Endodermal cell (in vitro differentiated cells): ENCODE measurements at places on chromosomes 12 and 14. TPM values are rescaled to one million over a fixed set of nuclear protein-coding genes. Genes with fewer than 3 reads are reported as not detected.

BEGAIN gene
- total RNA-seq: 0.55 to 0.91 TPM (median 0.59 TPM) in 3 replicates

DNA sequence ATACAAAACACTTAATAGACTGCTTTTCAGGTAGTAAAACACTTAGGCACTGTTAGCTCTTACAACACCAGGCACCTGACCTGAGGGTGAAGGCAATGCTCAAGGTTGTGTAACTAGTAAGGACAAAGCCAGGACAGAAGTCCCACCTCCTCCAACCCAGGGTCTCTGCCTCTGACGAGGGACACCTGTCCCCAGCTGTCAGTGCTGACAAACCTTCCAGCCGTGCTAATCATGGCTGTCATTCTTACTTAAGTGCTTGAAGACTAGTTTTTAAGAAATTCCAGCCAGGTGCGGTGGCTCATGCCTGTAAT lies 62.5 kb upstream of the MAX start:
- DNase-seq: no peak

- no peak for DNase-seq
Observed at GRCh38 chr14:78997811-78998210, 827.6 kb downstream of the NRXN3 start.

GRCh38 chr14:85182282-85182681 lies 347.7 kb upstream of the FLRT2 start:
- no peak for DNase-seq

- no peak for DNase-seq
Observed at GRCh38 chr14:52703225-52703624, 3.8 kb upstream of the PSMC6 start.

COX8C gene
- not detected in 3 replicates for total RNA-seq

DNA sequence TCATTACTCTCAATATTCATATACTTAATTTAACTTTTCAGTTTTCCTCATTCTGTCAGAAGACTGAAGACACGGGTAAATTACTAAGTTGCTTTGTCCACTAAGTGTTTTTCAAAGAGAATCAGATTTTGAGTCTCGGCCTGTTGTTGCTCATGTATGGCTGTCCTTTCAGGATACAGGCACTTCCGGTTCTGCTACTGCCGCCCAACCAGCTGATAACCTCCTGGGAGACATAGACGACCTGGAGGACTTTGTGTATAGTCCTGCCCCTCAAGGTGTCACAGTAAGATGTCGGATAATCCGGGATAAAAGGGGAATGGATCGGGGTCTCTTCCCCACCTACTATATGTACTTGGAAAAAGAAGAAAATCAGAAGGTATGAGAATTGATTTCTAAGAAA lies 28.3 kb upstream of the TEAD4 start:
- DNase-seq: no peak

DNA sequence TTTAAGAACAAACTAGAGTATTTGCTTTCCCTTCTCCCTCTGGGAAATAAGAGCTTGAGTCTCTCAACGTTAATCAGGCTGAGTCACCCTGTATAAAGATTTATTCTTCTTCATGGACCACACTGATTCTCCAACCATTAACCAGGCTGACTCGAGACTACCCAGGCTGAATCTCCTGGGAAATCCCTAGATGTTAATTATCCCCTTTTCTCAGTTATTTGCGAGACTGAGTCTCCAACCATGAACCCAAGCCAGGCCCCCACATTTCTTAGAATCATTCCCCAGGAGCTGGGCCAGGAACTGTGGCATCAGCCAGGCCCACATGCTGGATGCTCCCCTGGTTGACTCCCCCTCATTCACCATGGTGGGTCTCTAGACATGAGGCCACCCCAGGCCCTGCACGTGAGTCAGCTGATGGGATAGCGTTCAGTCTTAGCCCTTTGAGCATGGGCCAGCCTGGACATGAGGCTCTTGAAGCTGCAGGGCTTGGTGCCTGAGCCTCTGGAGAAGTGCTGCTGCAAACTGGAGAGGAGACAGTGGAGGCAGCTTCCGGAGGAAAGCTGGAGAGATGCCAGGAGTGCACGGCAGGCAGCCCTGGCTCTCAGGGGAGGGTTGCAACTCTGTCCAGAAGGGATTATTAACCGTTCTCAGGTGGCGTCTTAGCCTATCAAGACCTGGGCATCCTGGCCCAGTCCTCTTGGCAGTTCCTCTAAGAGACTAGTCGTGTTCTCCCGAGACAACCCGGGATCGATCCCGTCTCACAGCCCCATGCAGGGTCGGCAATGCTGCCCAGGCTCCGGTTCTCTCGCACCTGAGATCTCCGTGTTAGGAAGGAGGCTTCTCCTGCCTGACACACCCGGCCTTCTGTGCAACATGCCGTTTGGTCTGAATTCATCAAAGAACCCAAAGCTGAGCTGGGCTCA lies 296.6 kb downstream of the ADGRD1 start:
- no peak for DNase-seq

GRCh38 chr14:74575507-74575906 lies 36.5 kb downstream of the LTBP2 start:
- DNase-seq: no peak

PKP2 gene
- total RNA-seq: 62.5 to 80.5 TPM (median 73.1 TPM) in 3 replicates

AQP6 gene
- not detected in 2 replicates for total RNA-seq

DNA sequence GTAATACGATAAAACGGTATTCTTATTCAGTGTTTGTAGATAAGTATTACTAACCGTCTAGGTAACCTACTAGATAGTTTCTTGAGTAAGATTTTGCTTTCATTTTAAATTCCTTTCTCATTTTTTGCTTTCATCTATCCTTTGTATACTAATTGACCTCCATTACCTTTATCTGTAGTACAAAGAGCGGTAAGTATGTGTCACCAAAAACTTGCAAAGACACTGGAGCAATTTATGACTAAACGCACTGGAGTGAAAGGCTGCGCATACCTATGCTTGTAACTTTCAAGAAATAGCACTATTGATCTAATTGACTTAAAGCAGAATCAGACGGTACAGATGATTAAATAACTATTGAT lies 1.7 kb downstream of the ARHGAP5 start:
- DNase-seq: no peak

- no peak for DNase-seq
Observed at GRCh38 chr14:100298551-100299237, 7.5 kb downstream of the SLC25A29 start.

LAG3 gene
- total RNA-seq: 0.63 to 1.9 TPM (median 1.2 TPM) in 3 replicates

DNA sequence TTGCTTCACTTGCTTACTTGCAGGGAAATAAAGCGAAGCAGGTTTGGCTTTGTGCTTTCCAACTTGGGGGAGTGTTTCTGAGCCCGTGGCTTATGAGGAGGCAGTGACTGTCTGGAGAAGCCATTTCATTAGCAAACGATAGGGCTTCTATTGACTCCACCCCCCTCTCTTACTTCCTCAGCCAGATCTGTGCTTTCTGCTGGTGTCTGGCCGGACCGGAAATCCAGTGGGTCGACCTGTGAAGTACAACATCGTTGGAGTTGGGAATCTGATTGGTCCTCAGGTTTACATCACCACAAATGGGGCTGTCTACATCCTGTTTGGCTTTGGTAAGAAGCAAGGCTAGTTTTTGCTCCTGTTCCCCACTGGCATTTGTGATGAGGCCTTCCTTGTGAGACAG lies 22.3 kb downstream of the FAM234B start:
- DNase-seq: no peak

CCDC175 gene
- total RNA-seq: 0.66 to 1.5 TPM in 2 of 3 replicates, not detected in the other

GRCh38 chr14:87899228-87899627 lies 93.8 kb downstream of the GALC start:
- DNase-seq: no peak

DNA sequence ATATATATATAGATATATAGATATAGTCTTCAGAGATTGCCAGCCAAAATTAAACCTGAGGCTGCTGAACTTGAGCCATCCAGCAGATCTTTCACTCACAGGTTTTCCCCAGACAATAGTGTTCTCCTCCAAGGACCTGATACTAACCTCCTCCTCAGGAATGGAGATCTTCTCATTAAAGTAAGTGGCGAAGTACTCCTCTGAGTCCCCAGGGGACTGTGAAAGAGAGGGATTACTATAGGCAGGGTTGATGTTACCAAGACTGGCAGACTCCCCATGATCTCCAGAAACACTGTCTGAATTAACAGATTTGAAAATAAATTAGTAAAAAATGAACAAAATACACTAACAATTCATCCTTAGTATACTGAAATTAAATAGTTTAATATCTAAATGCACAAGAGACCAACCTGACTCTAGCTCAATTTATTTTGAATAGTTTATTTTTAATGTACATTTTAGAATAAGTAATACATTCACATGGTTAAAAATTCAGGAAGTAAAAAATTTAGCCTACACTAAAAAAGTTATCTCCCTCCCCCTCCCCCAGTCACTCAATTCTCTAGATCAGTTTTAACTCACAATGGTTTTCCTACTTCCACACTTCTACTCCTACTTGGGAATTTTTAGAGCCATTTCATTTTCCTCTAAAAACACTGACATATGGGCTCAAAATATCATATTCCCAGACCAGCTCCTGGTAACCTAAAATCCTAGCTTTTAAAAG lies 17.7 kb downstream of the SLC11A2 start:
- no peak for DNase-seq
